ENCODE measurements at places on chromosomes 5 and 9.

DNA sequence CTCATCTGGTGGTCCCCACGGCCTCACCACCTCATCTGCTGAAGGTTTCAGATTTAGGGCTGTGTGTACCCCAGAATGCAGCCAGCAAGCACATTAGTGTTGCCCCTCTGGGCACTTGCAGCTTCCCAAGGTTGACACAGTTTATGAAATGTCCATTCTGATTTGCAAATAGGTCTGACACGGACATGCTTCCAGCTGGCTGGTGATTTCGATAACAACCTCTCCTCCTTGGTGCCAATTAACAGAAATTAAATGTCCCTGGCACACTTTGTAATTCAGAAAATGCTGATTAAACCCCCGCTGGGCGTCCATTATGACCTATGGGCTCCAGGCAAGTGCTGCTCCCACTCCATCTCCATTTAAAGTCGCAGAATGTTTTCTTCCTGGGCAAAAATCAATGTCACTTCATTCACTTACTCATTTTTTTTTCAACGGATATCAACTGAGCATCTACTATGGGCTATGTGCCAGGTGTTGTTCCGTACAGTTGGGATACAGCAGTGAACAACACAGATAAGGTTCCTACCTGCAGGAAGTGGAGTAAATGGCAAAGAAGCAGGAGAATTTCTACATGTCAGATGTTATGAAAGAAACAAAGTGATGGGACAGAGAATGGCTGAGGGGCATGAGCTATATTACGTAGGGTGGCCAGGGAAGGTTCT is 32.0 kb downstream of the PLAC8L1 start:
- DNase-seq = no peak

DNA sequence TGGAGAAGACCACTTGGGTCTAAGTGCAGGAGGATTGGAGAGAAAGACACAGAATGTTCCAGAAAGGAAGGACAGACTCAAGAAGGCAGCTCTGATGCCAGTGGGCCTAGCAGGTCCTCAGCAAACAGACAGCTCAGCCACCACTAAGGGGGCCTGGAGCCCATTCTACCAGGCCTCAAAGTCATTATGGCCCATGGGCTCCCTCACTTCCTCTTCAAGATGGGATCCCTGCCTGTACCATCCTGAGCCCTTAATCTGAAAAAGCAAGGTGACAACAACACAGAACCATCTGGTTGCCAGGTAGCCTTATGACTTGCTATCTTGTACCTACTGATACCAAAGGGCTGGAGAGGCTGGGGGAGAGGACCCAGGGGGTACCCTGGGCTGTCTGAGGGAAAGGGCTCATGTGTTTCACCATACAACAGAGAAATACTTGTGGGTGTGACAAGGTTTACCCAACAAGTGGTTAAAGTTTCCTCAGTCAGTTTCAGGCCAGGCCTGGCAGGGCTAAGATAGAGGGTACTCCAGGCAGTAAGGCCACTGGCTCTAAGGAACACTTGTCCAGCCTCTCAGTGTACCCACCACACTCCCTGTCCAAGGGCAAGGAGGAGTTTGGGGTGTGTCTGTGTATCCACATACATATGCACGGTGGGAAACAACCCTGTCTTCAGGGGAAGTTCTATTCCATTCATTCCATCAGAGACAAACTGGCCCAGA is 30.7 kb downstream of the TCF7 start:
- DNase-seq = no peak

GRCh38 chr5:172692451-172692850 is 51.4 kb downstream of the NEURL1B start:
- DNase-seq = no peak

GRCh38 chr9:131635892-131636291 is 90.6 kb downstream of the PRRT1B start:
- no peak for DNase-seq

GRCh38 chr5:22662391-22662790 is 190.8 kb downstream of the CDH12 start:
- DNase-seq = no peak

GRCh38 chr5:164013077-164013670 is 507.8 kb downstream of the MAT2B start:
- peak; percentile 19 for DNase-seq

DNA sequence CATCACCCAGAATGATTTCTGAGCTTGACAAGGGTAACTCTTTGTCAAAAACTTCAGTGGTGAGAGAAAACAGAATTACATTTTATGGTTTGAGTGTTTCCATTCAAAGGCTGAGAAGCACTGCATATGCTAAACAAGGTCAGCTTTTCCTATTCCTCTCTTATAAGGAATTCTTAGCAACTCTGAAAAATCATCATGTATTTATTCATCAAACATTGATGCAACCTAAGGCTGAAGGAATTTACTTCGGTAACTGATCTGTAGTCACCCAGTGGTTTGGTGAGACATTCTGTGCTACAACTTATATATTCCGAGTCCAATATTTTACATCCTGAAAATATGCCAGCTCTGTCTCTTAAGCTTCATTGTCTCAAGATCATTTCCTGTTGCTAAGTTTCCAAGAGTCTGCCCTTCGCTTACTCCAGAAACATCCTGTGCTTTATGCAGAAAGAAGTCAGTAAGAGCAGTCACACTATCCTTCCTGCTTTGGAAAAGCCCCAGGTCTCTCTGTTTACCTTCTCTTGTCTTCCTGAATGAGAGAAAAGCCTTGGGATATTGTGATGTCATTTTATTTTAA is 176.6 kb upstream of the TBCA start:
- no peak for DNase-seq

- DNase-seq = no peak
Measured at GRCh38 chr9:137742698-137743097, 123.9 kb downstream of the EHMT1 start.
